ENCODE measurements at places on chromosomes 5 and 9.

- no peak for DNase-seq
Observed at GRCh38 chr5:83472508-83473345, 1.2 kb downstream of the VCAN start.

DNA sequence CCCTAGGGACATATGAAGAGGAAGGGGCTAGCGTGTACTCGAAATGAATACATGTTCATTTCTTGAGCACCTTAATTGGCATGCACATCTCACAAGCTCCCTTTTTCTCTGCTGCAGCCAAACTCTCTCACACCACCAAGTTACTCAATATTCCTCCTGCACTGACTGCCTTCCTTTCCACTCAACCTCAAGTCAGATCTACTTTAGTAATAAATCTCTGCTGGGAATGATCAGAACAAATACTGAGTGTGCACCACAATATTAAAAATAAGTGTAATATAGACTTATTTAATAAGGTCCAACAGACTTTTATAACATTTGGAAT is 995.8 kb upstream of the WWC1 start:
- no peak for DNase-seq

DNA sequence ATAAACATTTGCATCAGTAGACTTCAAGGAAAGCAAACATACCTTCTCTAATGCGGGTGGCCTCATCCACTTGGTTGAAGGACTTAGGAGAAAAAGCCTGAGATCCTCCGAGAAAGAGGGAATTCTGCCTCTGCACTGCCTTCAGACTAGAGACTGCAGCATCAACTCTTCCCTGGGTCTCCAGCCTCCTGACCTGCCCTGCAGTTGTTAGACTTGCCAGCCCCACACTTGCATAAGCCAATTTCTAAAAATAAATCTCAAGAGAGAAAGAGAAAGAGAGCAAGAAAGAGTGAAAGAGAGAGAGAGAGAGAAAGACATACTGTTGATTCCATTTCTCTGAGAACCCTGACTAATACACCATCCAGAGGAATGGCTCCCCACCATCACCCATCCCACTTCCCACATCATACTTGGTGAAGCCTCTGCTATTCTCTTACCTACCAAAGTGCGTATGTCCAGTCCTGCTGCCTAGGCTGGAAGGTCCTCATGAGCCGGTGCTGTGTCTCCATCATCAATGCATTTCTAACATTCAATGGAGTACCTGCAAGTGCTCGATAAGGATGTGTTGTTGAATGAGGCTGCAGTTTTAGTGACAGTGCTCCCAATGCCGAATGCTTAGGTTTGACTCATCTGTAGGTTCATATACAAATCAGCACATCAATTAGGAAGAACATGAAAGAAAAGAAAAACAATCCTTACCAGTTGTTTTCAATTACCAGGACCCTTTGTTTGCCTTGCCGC is 35.1 kb downstream of the ZNF622 start:
- DNase-seq: no peak

DNA sequence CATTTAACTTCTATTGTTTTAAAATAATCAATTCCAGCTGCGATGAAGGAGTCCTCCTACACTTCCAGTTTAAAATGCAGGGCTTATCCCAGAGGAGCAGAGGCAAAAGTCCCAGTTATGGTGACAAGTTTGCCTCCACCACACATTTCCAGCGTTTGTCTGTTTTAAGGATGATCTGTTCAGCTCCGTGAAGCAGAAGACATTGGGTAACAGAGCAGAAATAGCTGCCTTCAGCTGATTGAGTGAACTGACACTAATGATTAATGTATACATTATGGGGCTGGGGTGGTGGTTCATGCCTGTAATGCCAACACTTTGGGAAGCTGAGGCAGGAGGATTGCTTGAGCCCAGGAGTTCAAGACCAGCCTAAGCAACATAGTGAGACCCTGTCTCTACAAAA is 127.6 kb downstream of the HSD17B3 start:
- no peak for DNase-seq

DNA sequence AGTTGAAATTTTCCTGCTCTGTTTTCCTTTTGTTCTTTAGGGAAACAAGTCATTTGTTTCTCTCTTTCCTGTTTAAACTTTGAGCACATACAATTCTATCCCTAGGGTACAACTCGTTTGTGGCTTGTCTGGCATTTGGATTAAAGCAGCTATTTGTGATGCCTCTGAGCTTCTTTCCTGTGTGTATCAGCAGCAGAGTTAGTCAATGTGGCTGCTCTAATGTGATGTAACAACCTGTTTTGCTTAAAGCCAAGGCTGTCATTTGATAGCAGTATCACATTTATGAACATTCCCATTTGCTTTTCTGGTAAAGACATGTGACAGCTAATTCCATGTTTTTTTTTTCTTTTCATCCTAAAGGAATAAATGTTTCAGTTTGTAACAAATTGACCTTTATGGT is 314.3 kb upstream of the CHD1 start:
- no peak for DNase-seq

GRCh38 chr5:140169410-140169809 is 5.6 kb upstream of the CYSTM1 start:
- DNase-seq: no peak
